DMS153 (cell line): ENCODE measurements at places on chromosomes 1 and 21.

GRCh38 chr1:75469586-75470173, 141.2 kb downstream of the SLC44A5 start:
- no peak for DNase-seq

DNA sequence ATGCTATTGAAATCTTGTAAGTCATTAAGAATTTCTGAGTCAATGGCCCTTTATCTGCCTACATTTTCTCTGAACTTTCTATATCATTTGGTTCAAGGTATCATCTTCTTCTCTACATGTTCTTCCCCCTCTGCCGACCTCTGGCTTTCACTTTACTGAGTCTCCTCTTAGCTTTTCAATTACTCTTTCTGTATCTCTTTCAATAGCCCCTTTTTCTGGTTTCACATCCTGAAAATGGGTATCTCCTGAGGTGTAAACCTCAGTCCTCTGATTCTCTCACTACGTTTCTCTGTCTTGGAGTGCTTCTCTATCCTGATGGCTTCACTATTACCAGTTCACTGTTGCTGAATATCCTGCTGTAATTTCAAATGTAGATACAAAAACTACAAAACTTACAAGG, 98.9 kb downstream of the LYST start:
- no peak for DNase-seq

DNA sequence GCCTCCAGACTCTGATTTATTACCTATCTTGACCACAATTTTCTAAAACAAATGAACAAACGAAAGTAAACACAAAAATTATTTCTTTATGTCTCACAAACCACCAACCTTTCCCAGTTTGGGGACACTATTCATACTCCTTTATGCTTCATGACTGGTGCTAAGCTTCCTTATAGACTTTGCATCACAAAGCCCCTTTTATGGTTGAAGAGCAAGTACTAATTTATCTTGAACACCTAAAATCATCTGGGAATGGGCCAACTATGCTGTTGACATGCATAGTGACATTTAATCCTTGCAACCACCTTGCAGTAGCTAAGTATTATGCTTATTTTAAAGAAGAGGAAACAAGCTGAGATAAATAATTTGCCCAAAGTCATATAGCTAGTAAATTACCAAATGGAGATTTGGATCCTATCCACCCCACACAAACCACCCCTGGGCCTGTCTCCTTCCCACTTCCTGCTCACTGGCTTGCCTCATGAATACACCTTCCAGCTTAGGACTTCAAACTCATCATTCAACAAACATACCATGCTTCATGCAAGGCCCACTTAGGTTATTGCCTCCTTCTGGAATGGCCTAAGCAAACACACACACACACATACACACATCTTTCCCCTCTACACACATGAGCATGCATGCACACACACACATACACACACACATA, 192.2 kb downstream of the PLPP3 start:
- peak; percentile 64 for DNase-seq

GRCh38 chr21:31273278-31273677, 70.8 kb downstream of the TIAM1 start:
- DNase-seq, result no peak

DNA sequence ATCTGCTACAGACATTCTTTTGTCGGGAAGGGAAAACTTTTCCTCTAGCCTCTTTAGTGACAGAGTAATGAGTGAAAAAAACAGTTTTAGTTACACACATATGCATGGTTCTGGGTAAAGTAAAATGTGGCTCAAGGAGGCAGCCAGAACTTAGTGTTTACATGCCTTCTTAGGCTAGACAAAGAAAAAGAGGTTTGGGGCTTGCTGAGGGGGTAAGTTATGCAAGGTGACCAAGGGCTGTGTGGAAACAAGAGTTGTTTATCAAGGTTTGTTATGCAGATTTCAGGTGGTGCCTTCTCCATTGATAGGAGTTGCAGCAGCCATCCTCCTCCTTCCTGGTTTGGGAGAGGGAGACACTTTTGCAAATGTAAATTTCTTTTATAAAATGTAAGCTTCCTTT, 66.5 kb upstream of the RAB3GAP2 start:
- no peak for DNase-seq

DNA sequence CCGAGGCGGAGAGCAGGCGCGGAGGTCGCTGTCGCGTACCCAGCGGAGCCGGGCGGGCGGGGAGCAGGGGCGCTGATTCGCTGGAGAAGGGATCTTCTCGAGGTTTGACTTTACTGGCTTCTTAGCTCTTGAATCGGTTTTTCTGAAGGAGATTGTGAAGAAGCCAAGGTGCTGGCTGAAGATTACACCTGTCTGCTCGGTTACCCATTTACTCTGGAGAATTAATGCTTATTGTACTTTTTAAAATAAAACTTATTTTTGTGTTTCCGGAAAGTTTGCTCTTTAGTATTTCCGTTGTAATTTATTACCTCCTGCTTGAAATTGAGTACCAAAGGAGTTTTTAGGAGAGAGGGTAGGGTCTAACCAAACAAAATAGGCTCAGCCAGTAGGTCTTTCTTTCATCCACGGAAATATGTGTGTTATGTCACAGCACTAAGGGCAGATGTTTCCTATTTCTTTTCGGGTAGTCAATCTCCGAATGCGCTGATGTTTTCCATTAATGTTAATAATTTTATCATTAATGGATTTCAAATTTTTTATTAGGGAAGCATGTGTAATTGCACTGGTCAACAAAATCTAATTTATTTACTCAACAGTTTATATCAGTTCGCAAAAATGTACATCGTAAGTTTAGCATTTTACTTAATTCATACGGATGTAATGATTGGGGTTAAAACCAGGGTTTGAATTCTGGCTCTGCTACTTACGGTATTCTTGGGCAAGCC, 510 bp upstream of the GNG5 start:
- DNase-seq, result no peak

GRCh38 chr1:92298213-92298572, 594 bp downstream of the GLMN start:
- DNase-seq, result no peak

- DNase-seq, result peak; percentile 26
These were observed 722 bp downstream of the LZIC start for GRCh38 chr1:9942399-9942938.

DNA sequence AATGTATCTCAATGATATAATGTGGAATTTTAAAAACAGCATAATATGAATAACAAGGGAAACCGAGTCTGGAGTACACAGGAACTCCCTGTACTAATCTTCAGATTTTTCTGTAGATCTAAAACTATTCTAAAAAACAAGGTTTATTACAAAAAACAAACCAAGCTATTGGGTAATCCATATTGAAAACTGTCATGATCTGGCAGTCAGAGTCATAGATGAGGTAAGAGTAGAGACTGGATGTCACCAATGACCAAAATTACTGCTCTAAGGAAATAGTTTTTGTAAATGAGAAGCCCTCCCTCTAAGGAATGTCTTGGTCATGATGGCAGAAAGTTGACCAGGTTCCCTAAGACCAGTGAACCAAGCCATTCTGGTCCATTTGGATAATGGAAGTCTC, 2.4 kb upstream of the SPOCD1 start:
- no peak for DNase-seq

- DNase-seq, result no peak
These were observed 10.6 kb downstream of the RHBG start for GRCh38 chr1:156379420-156380165.

DNA sequence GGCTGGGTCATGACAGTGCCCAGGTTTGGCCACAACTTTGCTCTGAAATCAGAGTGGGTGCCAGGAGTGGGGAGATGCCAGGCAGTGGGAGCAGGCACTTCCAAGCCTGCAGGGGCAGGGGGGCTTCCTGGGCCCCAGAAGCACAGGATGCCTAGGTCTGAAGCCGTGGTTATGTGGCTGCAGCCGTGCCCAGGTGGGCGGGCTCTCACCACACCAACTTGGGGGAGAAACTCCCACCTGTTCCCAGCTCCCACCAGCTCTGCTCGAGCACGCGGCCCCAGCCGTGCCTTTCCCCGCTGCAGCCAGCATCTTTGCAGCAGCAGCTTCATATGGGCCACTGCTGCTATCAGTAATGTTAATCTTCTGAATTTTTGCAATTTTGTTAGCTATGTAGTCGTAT, 331.4 kb downstream of the USP25 start:
- DNase-seq, result no peak

DNA sequence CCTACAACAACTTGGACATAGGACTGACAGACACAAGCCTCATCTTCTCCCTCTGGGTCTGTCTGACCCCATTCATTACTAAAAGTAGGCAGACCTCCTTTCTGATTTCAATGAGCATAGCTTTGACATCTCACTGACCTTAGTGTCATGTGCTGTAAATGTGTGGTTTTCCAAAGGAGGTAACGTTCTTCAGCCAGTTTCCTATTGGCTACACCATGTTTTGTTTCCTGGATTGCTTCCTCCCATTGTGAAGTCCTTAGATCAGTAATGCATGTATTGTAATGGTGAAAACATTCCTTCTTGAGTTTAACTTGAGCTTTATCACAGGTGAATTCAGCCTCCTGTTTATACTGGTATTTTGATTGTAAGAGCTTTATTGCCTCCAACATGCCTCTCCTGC, 20.6 kb downstream of the STXBP3 start:
- DNase-seq, result no peak

DNA sequence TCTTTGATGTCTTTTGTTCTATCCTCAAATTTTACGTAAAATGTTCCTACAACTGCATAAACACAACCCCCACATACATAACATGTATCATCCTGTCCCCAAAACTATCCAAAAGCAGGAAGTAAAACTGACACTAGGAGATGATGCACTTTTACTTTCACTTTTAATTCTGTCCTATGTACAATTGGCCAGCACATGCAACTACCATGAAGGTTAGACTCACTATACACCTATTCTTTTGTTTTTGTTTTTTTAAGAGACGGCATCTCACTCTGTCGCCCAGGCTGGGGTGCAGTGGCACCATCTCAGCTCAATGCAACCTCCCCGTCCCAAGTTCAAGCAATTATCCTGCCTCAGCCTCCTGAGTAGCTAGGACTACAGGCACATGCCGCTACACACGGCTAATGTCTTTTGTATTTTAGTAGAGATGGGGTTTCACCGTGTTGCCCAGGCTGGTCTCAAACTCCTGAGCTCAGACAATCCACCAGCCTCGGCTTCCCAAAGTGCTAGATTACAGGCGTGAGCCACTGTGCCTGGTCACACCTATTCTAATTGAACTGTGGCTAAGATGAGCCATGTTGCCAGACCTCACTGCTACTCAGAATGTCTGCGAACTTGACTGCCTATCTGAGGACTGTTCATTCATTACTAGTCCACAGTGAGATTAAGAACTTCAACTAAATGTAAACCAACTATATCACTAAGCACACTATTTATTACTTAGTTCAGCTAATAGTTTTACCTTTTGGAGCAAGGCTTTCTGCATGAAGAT, 48.0 kb downstream of the TOR3A start:
- DNase-seq, result no peak

GRCh38 chr1:2555634-2556276, 416 bp upstream of the TNFRSF14 start:
- DNase-seq, result peak; percentile 64

- no peak for DNase-seq
These were observed 21.0 kb downstream of the NKAIN1 start for GRCh38 chr1:31218705-31219104.
